Sigmoid colon (tissue), 7 donors: ENCODE measurements at places on chromosomes 2 and 18.

DNA sequence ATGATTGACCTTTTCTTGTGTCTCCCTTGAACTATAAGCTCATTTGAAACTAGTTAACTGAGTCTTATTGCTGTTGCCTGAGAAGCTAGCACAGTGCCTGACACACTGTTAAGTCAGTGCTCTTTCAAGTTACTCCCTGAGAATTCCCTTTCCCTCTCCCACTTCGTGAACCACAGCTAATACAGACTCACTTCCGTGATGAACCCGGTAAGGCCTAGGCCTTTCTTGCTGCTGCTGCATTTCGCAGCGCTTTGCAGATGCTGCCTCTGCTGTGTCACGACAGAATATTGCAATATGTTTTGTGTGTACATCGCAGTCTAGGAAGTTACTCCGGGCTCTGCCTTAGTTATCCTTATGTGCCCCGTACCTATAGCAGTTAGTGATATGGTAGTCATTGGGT is 42.8 kb downstream of the LIMS1 start:
- H3K36me3 ChIP-seq = no peaks in the 10 kb centered on the region
- no peak overlapping the region for H3K27ac ChIP-seq
- peaks cover 85% of the 10 kb centered on the region for H3K4me1 ChIP-seq
- no peak for DNase-seq

GRCh38 chr2:46032996-46033395 is 264.2 kb upstream of the EPAS1 start:
- H3K4me3 ChIP-seq = no peak overlapping the region
- H3K4me1 ChIP-seq = peaks cover 26% of the 10 kb centered on the region
- H3K36me3 ChIP-seq = no peaks in the 10 kb centered on the region

DNA sequence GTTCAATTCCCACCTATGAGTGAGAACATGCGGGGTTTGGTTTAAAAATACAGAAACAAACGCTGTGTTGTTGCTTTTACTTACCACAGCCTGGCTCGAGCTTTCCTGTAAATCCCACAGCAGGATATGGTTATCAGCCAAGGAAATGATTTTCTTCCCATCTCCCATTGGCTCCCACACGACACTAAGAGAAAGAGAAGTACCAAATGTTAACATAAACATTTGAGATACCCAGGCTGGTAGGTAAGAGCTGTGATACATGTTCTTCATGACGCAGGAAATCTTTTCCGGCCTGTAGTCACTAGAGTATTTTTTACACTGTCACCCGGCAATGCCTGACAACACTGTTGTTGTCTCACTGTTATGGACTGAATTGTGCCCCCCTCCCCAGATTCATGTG is 163.6 kb downstream of the EIPR1 start:
- no peaks in the 10 kb centered on the region for H3K27me3 ChIP-seq
- no peak for DNase-seq
- no peak overlapping the region for H3K27ac ChIP-seq
- H3K36me3 ChIP-seq = no peaks in the 10 kb centered on the region

GRCh38 chr2:190783513-190784263 is 96.9 kb upstream of the GLS start:
- H3K4me3 ChIP-seq = no peak overlapping the region
- DNase-seq = no peak
- no peaks in the 10 kb centered on the region for H3K27me3 ChIP-seq

GRCh38 chr2:200446612-200447011 is 63.3 kb downstream of the KCTD18 start:
- no peaks in the 10 kb centered on the region for H3K4me1 ChIP-seq
- H3K36me3 ChIP-seq = no peaks in the 10 kb centered on the region
- no peak for DNase-seq
- no peaks in the 10 kb centered on the region for H3K27me3 ChIP-seq
- H3K4me3 ChIP-seq = no peak overlapping the region
- H3K27ac ChIP-seq = no peak overlapping the region

- H3K4me1 ChIP-seq = peaks cover 45% of the 10 kb centered on the region
- H3K4me3 ChIP-seq = no peak overlapping the region
- H3K27me3 ChIP-seq = no peaks in the 10 kb centered on the region
- peak overlapping the region; percentile 86 for H3K27ac ChIP-seq
- no peaks in the 10 kb centered on the region for H3K36me3 ChIP-seq
- peak; percentile 79 for DNase-seq
Observed at GRCh38 chr2:10400568-10400977, 47.6 kb downstream of the ODC1 start.

DNA sequence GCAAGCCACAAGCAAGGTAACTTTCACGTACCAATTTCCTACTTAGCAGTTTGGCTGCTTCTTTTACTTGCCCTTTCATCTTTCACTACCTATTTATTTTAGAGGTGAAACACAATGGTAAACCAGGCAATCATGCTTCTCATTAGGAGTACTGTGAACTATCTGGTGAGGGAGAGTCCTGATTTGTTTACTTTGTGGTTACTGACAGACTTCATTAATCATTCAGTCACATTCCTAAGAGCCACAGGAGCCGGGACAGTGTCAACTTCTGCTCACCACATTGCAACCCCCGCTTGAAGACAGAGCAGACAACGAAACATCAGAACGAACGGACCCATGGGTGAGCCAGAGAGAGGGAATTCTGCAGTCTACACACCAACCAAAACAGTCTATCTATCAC is 28.8 kb downstream of the TUBB6 start:
- no peak overlapping the region for H3K4me3 ChIP-seq
- no peaks in the 10 kb centered on the region for H3K27me3 ChIP-seq

GRCh38 chr2:10170256-10170655 is 47.7 kb downstream of the RRM2 start:
- H3K36me3 ChIP-seq = no peaks in the 10 kb centered on the region
- no peaks in the 10 kb centered on the region for H3K4me1 ChIP-seq
- no peak overlapping the region for H3K27ac ChIP-seq
- H3K4me3 ChIP-seq = no peak overlapping the region
- H3K27me3 ChIP-seq = no peaks in the 10 kb centered on the region
- DNase-seq = no peak

- H3K27me3 ChIP-seq = no peaks in the 10 kb centered on the region
- no peaks in the 10 kb centered on the region for H3K36me3 ChIP-seq
- no peaks in the 10 kb centered on the region for H3K4me1 ChIP-seq
- H3K27ac ChIP-seq = no peak overlapping the region
- peak; percentile 53 for DNase-seq
Observed at GRCh38 chr18:78924301-78924700, 55.3 kb upstream of the SALL3 start.

DNA sequence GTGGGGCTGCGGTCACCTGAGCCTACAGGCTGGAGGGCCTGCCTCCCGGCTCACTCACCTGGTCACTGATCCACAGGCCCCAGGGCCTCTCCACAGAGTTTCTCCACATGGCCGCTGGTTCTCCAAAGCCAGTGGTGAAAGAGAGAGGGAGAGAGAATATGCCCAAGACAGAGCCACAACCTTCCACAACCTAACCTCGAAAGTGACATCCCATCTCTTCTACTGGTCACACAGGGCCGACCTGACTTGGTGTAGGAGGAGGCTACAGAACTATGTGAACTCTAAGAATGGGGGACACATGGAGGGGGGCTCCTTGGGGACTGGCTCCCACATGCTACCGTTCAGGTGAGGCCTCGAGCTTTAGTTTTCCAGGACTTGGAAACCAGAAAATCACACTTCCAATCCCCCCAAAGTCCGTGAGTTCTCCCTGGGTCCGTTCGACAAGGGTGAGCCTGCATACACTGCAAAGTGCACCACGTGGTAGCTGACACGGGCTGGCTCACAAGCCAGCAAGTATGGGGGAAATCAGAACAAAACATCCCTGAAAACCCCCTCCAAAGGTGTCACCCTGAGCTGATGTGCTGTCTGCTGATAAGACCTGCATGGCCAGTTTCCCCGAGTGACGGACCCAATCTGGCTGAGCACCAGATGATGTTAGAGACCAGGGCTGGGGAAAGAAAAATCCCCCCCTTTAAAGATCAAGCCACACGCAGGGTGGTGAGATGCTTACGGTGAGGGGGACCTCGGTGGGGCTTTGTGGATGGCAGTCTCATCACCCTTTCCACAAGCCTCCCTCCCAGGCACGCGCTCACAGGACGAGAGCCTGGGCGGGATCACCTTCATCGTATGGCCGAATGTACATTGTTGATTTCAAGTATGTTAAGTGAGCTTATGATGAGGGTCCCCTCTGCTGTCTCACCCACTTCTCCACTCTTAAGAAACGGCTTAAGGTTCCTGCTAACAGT is 54.2 kb upstream of the SEMA4C start:
- no peaks in the 10 kb centered on the region for H3K27me3 ChIP-seq
- H3K36me3 ChIP-seq = no peaks in the 10 kb centered on the region
- peaks cover 55% of the 10 kb centered on the region for H3K4me1 ChIP-seq
- no peak for DNase-seq
- H3K4me3 ChIP-seq = peak overlapping the region; percentile 31
